ENCODE measurements at places on chromosomes 5 and 9.

GRCh38 chr9:78713614-78714405 lies 416.9 kb downstream of the PSAT1 start:
- ATAC-seq: no peak

GRCh38 chr5:44236040-44236439 lies 153.2 kb downstream of the FGF10 start:
- no peak for ATAC-seq

DNA sequence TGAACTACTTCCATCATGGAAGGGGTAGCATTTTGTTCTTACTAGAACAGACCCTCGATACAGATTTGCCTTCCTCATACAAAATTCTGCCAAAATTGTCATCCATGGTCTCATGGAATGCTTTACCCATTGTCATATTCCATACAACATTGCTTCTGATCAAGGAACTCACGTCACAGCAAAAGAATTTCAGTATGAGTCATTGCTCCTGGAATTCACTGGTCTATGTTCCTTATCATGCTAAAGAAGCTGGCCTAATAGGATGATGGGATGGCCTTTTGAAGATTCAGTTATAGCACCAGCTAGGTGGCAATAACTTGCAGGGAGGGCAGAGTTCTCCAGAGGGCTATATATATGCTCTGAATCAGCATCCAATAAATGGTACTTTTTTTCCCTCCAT lies 18.2 kb upstream of the FNIP1 start:
- no peak for ATAC-seq

DNA sequence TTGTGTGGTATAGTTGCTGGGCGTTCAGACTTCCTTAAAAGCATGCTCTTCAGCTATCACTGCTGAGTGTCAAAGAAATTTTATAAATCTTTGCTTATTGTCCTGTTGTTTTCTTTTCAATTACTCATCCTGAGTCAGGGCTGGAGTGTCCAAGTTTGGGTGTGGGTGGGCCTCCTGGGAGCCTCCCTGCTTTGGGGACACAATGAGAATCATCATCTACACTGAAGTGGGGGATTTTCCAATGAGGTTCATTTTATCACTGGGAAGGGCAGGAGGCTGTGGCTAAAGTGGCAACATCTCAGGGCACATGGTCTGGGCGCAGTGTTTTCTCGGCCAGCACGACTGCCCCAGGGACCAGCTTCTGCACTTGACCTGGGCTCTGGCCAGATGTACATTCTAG lies 19.5 kb downstream of the GFPT2 start:
- ATAC-seq: no peak

DNA sequence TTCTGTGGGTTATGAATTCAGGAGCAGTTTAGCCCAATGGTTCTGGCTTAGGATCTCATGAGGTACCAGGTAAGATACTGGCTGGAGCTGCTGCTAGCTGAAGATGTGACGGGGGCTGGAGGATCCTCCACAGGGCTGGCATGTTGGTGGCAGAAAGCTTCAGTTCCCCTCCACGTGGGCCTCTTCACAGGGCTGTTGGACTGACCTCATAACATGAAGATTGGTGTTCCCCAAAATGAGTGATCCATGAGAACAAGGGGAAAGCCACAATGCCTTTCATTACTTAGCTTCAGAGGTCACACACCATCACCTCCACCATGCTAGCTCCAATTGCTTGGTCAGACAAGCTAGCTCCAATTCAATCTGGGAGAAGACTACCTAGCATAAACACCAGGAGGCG lies 8.5 kb upstream of the S100Z start:
- ATAC-seq: no peak

- ATAC-seq: no peak
Measured at GRCh38 chr9:34512131-34513078, 10.4 kb downstream of the ENHO start.

DNA sequence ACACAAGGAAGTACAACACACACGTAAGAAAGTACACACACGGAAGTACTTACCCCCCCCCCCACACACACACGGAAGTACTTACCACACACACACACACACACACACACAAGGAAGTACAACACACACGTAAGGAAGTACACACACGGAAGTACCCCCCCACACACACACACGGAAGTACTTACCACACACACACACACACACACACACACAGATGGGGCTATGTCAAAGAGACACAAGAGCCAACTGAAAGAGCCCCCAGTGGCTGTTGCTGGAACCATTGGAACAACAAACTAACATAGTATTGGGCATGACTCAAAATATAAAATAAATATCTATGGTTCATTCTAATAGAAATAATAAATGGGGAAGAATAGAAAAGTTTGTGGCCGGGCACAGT lies 4.9 kb upstream of the MAPK9 start:
- no peak for ATAC-seq

DNA sequence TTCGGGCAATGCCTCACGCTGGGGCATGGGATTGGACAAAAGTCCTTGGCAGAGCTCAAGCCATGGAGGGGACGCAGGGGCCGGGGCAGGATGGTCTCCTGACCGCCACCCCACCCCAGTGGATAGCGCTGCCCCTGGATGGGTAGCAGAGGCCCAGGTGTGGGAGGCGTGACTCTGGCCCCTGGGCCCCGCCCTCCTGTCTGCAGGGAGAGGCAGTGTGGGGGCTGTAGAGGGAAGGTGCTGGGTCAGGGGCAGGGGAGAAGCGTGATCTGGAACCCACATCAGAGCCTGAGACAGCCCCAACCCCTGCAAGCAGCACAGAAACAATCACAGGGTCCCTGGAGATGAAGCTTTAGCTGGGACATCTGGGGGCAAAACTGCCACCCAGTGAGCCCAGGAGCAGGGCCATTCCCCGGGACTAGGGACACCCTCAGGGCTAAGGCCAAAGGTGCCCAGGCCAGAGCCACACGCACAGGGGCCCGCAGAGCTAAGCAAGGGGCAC lies 36.2 kb downstream of the NACC2 start:
- ATAC-seq: no peak

DNA sequence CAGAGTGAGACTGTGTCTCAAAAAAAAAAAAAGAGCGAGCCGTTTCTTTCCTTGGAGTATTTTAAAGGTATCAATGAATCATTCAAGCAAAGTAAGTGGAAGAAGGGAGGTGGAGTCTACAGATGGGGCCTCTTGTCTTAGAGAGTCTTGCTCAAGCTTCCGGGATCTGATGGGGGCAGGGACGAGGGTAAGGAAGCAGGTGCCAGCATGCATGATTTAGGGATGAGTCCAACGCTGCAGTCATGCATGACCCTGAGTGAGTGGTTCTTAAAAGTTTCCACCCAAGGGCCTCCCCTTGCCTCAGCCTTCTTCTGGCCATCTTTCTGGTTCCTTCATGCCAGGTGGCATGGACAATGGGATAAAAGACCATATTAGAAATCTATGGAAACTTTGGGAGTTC lies 79.6 kb downstream of the MYO10 start:
- ATAC-seq: no peak

- no peak for ATAC-seq
Measured at GRCh38 chr9:136764301-136764891, at the start of gene LCN15. Gene LCN15, minus strand, starts transcription at chr9:136764518. Its CDS starts 30 bp downstream, at chr9:136764488.

GRCh38 chr5:59547731-59548130 lies 345.8 kb downstream of the PDE4D start:
- ATAC-seq: no peak

DNA sequence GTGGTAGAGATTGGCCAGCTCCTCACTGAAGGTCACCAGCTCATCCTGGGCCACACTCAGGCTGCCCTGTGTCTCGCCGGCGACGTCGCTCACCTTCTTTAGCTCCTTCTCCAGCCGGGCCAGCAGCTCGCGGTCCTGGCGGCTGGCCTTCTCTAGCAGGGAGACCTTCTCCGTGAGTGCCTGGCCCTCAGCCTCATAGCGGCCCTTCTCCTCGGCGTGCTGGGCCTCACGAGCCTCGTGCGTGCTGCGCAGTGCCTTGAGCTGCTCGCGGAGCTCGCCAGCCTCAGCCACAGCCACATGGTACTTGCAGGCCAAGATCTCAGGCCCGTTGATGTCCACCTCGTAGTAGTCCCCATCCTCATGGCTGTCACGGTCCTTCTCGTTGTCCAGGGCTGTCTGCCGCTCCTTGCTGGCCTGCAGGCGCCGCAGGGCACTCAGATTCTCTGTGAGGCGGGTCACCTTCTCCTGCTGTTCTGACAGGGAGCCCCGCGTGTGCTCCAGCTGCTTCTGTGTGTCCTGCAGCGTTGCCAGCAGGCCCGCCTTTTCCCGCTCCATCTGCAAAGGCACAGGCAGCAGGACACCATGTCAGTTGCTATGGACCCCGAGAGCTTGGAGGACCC lies 45.5 kb downstream of the BICD2 start:
- ATAC-seq: no peak

DNA sequence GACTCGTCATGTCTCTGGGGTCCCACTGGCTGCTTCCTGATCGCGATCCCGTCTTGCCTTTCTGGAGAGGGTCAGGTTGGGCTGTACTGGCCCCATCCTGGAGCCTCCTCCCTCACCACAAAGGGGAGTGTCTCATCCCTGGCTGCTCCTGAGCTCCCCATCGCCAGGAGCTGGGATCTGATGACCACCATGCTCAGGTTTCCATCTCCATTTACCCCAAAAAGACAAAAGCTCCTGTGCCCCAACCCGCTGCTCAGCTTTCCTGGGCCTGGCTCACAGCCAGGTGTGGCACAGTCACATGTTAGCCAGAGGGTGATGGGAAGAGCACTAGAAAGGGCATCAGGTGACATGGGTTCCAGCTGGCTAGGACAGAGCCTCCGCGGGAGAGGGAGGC lies 47.3 kb upstream of the CDKN2AIPNL start:
- peak; percentile 17 for ATAC-seq

GRCh38 chr5:175385691-175386362 lies 58.2 kb downstream of the DRD1 start:
- ATAC-seq: no peak

DNA sequence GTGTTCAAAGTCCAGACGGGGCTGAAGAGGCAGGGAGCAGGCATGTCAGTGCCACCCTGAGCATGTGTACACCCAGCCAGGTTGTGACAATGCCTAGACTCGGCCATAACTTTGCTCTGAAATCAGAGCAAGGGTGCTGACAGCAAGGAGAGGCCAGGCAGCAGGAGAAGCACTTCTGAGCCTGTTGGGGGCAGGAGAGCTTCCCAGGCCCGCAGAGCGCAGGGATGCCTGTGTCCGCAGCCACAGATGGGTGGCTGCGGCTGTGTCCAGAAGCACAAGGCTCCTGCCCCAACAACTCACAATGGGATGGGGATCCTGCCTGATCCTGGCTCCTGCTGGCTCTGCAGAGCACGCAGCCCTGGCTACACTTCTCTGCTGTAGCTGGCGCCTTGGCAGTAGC lies 373.9 kb downstream of the CHSY3 start:
- no peak for ATAC-seq

DNA sequence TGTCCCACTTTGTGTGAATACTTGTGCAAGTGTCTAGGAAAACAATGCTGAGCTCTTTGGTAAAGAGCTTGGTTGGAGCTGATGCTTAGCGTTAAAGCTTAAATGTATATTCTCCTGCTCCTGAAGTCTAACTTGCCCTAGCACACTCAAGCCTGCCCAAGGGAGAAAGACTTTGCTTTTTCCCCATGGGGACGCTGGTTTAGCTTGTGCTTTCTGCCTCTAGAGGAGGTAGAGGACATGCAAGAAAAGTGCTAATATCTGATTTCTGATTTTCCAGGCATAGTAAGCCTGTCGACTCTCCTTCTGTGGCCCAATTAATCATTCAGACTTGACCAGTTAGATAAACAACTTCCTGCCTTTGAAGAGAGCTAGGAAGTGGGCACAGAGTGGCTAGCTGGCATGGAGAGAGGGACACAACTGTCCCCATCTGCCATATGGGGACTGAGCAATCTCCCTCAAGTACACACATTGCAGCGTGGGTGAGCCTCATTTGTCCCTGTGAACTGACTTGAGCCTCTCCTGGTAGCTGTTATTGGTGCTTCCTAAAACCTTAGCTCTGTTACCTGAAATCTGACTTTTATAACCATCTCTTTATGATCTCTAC lies 348.4 kb downstream of the BRINP1 start:
- ATAC-seq: no peak

- ATAC-seq: no peak
Measured at GRCh38 chr5:143677403-143677802, 134.6 kb upstream of the HMHB1 start.

DNA sequence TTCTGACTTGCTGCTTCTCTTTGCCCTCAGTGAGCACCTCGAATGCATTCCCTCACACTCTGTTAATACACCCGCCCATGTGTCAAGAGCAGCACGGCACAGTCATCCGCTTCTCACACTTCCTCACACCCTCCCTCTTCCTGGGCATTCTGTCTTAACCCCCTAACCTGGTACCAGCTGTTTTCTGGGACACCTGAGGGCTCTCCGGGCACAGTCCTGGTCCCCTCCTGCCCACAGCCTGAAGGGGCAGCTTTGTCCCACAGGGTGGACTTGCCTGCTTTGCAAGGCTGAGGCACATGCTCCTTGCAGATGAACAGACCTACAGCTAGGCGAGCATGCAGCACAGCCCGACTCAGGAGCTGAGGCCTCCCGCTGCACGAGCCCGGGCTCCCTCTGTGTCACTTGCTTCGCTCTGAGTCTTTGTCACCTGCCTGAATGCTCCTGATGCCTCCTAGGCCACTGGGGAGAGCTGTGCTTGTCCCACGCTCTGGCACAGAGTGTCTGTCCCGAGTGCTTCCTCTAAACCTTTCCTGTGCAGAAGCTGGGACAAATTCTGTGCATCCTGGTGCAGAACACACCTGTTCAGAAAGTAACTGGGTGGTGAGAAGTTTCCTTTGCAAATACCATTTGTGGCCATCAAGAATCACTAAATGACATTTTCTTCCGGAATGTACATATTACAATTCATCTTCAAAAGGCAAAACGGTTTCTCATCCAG lies 47.8 kb downstream of the AHRR start:
- no peak for ATAC-seq

DNA sequence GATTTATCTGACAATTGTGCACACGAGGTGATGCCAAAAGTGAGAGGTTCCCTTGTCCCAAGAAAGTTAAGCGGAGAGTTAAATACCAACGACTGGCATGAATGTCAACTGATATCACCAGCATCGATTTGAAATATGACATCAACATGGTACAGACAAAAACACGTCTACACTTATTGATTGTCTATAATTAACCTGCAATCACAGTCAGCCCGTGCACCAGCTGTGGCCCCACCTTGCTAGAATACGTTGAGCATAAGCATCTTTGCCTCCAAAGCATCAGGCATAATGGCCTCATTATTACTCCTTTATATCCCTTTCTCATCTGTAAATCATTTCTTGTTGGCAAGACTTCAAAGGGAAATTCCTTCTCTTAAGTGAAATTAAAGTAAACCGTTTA lies 625.4 kb downstream of the IRX1 start:
- no peak for ATAC-seq

- no peak for ATAC-seq
Measured at GRCh38 chr5:142486020-142486419, 161.2 kb upstream of the SPRY4 start.

DNA sequence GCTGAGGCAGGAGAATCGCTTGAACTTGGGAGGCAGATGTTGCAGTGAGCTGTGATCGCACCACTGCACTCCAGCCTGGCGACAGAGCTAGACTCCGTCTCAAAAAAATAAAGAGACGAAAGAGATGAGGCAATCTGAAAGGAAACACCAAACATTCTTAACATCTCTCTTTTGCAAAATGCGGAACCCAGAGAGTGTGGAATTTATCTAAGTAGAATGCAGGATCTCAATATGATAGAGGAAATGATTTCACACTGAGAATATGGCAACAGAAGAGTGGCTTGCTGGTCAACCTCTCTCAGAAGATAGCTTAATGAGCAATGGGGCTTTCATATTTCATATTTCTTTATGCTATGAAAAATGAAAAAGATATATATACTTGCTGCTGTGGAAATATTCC lies 33.4 kb upstream of the PCA3 start:
- no peak for ATAC-seq

GRCh38 chr5:73906277-73906676 lies 280.3 kb downstream of the ARHGEF28 start:
- no peak for ATAC-seq

- ATAC-seq: no peak
Measured at GRCh38 chr5:145697251-145697990, 137.7 kb downstream of the PRELID2 start.

- ATAC-seq: peak; percentile 31
Measured at GRCh38 chr9:109640580-109641371, 139.2 kb upstream of the PALM2AKAP2 start.
